Posterior cingulate gyrus (tissue), 11 donors: ENCODE measurements at places on chromosomes 11 and 22.

GRCh38 chr11:28108958-28109357 is 770 bp downstream of the METTL15 start:
- DNase-seq, result no peak

DNA sequence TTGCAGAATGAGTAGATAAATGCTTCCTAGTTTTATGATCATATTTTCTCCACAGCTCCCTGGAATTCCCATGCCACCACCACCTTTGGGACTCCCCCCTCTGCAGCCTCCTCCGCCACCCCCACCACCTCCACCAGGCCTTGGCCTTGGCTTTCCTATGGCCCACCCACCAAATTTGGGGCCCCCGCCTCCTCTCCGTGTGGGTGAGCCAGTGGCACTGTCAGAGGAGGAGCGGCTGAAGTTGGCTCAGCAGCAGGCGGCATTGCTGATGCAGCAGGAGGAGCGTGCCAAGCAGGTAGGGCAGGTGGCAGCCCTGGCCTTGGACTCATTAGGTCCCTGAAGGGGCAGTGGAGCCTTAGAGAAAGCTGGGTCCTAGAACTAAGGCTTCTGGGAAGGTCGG is 2.9 kb downstream of the SF3B2 start:
- no peak for DNase-seq

DNA sequence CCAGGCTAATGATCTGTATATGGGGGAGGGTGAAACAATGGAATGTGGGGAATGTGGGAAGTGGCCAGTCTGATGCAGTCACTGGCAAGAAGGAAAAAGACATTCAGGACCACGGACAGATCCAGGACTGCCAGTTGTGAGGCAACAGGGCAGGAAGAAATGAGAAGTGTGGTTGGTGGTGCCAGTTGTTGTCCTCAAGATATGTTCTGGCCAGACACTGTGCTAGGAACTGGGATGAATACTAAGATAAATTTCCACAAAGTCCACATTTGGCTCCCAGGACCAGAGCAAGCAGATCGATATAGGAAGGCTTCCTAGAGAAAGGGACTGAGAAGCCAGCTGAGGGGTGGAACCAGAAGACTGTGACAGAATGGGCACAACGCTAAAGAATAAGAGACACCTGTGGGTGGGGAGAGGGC is 6.8 kb upstream of the TPBGL start:
- DNase-seq, result no peak

- DNase-seq, result peak; percentile 90
These were observed 456 bp upstream of the PARVB start for GRCh38 chr22:44023404-44024287.

DNA sequence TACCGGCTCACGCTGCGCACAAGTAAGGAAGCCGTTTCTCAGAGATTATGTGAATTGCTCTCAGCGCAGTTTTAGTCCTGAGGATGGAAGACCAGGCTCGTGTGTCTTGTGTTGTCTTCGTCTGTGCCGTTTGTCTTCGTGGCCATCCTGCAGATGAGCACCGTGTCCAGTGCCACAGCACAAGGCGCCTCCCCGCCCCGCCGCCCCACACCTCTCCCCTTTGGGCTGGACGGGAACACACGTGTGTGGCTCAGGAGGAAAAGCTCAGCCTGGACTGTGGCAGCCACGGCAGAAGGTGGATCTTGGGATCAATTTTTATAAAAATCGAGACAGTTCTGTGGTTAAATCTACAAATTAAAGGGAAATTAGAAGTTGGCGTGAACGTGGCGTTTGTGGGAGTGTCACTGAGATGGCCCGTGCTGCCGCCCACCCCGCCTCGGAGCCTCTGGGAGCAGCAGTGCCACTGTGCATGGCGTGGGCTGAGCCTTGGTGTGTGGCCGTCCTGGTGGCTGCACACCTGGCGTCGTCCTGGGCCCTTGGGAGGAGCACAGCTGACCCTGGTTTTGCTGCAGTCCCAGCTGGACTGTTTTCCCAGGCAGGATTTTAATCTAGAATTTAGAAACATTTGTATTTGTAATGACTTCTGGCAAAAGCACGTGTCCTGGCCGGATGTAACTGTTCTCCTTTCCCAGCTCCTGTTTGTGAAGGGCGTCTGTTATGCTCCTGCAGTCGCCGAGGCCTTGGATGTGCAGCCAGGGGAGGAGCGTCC is 25.8 kb downstream of the MUC6 start:
- DNase-seq, result no peak

- DNase-seq, result no peak
These were observed 14.6 kb downstream of the TBC1D22A start for GRCh38 chr22:46776876-46777608.

GRCh38 chr22:35478633-35479107 is 62.0 kb upstream of the RASD2 start:
- no peak for DNase-seq

- no peak for DNase-seq
These were observed 179.9 kb upstream of the C11orf87 start for GRCh38 chr11:109241988-109242536.

DNA sequence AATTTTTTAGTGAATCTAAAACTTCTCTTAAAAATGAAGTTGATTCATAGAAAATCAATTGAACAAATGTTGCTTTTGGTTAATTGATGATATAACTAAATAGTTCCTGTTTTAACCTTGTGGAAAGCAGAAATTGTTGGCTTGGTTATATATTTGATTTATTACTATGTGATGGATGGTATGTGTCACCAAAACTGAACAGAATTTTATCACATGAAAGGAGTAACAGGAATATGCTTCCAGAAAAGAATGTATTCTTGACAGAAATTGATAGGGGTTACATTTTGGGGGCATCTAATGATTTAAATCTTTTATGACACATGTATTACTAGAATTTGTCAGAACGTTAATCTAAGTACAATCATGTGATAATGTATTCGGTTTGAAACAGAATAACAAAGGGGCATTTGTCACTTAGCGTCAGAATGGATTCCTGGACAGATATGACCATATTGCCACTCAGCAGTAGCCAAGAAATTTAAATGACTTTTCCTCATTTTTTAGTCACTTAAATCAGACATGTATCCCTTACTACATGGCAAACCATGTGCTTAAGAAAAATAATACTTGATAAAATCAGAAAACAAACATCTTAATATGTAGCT is 295.2 kb downstream of the GRM5 start:
- DNase-seq, result no peak

GRCh38 chr11:121456151-121456550 is 3.4 kb upstream of the SORL1-AS1 start:
- no peak for DNase-seq

GRCh38 chr22:22168190-22168940 is 76.2 kb upstream of the VPREB1 start:
- DNase-seq, result no peak

- no peak for DNase-seq
These were observed 20.0 kb upstream of the LMO1 start for GRCh38 chr11:8283465-8284230.

DNA sequence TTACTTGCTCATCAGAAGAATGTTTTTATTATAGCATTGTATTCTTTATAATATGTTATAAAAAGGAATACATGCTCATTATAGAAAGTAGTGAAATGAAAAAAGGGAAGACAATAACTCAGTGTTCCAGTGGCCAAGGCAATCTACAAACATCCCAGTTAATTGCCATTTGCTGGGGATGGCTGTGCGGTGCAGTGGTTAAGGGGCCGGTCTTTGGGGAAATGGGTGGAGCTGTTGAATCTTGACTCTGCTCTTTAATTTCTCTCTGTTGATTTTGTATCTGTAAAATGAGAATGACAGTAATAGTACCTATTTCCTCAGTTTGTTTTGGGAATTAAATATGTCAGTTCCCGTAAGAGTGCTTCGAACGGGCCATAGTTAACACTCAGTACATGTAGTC is 212.7 kb upstream of the TBCEL start:
- no peak for DNase-seq

GRCh38 chr11:10899121-10899830 is 41.4 kb upstream of the ZBED5 start:
- DNase-seq, result no peak

- no peak for DNase-seq
These were observed 80.8 kb upstream of the ANO1 start for GRCh38 chr11:69997352-69997751.

GRCh38 chr11:3735827-3736226 is 61.5 kb downstream of the NUP98 start:
- no peak for DNase-seq

DNA sequence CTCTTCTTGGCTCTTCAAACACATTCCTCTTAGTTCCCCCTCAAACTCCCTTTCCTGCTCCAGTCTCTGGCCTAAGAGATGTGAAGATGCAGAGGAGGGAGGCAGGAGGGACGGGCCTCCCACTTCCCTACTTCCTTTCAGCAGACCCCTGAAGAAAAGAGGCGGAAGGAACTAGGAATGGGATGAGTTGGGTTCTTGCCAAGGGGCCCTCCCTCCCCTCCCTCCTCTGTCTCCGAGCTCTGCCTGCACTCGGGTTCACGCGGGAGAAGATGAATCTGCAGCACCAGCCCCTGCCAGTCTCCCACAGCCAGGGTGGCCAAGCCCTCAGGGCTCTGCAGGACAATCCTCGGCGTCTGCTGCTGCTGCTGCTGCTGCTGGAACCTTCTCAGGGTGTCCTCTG is 24.3 kb upstream of the PKNOX2 start:
- DNase-seq, result no peak

DNA sequence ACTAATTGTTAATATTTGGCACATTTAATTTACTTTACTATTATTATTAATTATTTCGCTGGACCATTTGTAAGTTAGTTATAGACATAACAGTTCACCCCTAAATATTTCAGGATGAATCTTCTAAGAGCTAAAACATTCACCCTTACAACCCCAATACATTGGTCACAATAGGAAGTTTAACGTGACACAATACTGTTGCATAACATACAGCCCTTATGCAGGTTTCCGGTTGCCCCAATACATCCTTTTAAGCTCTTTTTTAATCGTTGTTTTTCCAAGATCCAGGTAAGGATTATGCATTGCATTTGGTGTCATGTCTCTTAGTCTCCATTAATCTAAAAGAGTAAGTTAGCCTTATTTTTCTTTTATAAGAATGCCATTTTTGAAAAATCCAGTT is 71.2 kb downstream of the HSD17B12 start:
- DNase-seq, result no peak

- DNase-seq, result no peak
These were observed 1.5 kb downstream of the ZNRF3 start for GRCh38 chr22:28884747-28885350.

GRCh38 chr11:116558504-116559211 is 214.1 kb downstream of the BUD13 start:
- DNase-seq, result no peak

DNA sequence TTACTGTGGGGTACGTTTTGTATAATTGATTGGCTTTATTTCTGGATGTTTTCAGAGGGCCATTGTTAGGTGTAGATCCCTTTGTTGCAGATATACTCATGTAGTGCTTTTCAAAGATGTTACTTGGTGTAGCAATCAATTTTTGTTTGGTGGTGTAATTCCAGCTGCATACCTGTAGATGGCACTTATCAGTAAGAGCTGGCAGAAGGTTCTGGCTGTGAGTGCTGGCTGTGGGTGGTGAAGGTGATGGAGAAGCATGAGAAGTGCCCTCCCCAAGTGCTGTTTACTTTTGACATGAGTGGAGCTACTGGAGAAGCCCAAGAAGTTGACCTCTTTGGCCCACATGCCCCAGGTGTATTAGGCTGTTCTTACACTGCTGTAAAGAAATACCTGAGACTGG is 1074.9 kb downstream of the FAM181B start:
- DNase-seq, result no peak

- no peak for DNase-seq
These were observed 119.8 kb downstream of the SPON1 start for GRCh38 chr11:14082338-14082737.

DNA sequence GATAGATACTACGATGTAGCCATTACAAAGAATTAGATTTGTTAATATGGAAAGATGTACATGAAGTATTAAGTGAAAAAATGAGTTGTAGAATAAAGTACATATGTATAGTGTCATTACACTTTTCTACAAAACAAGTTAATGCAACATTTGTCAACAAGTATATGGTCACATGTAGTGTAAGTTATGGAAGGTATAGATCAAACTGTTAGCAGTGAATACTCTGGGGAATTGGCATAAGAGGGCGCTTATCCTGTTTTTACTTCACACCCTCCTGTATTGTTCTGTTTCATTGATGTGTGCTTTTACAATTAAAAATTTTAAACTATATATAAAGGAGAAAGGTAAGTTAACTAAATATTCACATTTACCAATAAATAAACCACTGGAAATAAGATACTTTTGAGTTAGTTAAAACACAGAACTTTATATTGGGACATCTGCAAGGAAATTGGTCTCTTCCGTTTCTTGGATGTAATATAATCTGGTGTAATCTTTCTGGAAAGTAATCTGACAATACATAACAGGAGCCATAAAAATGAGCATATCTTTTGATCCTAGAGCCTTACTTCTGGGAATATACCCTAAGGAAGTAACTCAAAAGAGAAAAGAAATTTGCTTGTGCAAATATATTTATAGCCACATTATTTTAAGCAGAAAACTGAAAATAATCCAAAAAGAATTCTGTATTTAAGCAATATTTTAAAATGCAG is 34.5 kb downstream of the CSTPP1 start:
- DNase-seq, result no peak

DNA sequence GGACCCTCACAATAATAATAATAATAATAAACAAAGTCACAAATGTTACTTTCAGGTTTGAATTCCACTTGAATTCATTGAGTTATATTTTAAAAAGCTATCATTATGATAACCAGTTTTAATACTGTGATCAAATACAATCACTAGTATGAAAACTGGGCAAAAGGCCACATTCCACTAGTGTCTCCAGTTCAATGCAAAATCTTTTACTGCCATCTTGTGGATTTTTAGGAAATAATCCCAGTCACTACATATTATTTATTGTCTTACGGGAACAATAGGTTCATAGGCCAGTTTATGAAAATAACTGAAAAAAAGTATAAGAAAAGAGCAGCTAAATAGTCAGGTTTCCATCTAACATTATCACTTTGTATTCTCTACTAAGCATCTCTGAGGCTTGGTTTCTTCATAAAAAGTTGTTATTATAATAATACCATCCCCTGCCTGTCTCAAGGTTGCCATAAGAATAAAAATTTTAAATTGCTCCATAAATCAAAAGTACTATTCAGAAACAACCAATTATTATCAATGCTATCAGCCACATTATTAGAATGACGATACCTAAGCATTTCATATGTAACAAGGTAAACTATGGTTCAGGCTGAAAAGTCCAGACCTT is 533.9 kb upstream of the CCDC90B start:
- DNase-seq, result no peak

DNA sequence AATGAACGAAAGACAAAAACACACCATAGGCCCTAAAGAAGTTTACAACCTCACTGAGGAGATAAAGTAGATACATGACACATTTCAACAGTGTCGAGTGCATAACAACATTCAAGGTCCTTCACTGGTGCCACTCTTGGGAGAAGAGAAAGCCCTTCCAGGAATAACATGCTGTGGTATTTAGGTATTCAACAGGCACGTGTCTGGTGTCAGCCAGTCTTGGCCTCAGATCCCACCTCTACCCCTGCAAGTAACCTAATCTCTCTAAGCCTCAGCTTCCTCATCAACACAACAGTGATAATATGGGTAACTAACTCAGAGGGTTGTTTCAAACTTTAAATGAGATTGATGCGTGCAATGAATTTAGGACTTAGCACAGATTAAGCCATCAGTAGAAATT is 235.0 kb upstream of the ZC3H12C start:
- no peak for DNase-seq
